Subcutaneous adipose tissue (tissue), 4 donors: ENCODE measurements at places on chromosomes 3 and 15. TPM values are rescaled to one million over a fixed set of nuclear protein-coding genes. Genes with fewer than 3 reads are reported as not detected.

Gene PRR23C
- not detected for total RNA-seq

Gene AADAC
- not detected for total RNA-seq

Gene ARPP21
- total RNA-seq = not detected

Gene PLA2G4E
- not detected for total RNA-seq

Gene GPR62
- not detected for total RNA-seq

Gene FAM107A
- total RNA-seq = 35.4 TPM

Gene UQCRC1
- total RNA-seq = 192 TPM
